Hematopoietic multipotent progenitor cell treated with erythropoietin and hydrocortisone succinate and interleukin-3 and kit ligand, for 6 days (in vitro differentiated cells): ENCODE measurements at places on chromosomes 1 and 21.
A peak's percentile ranks its signal among the peaks of the same experiment; 100 is the strongest.

GRCh38 chr1:185680453-185680852, 53.7 kb upstream of the HMCN1 start:
- no peak for DNase-seq

GRCh38 chr1:114510274-114511031, 550 bp downstream of the TRIM33 start:
- peak; percentile 82 for DNase-seq

GRCh38 chr1:206757524-206758266, 12.9 kb upstream of the IL19 start:
- DNase-seq: peak; percentile 44

DNA sequence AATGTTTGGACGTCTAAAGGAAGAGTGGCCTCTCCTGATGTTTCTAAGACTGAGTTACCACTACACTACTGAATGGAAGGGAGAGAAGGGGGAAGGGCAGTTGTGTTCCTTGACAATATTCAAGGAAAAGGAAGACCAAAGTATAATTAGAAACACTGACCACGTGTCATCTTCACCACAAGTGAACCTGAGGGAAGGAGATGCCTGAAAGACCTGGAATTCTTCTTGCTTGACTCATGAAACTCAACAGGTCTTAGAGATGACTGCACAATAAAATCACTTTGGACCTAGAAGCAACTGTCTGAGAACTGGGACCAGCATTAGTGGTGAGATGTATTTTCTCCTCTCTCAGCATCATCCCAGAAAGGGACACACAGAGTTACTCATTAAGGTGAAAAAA, 56.7 kb downstream of the PTPN14 start:
- DNase-seq: no peak

DNA sequence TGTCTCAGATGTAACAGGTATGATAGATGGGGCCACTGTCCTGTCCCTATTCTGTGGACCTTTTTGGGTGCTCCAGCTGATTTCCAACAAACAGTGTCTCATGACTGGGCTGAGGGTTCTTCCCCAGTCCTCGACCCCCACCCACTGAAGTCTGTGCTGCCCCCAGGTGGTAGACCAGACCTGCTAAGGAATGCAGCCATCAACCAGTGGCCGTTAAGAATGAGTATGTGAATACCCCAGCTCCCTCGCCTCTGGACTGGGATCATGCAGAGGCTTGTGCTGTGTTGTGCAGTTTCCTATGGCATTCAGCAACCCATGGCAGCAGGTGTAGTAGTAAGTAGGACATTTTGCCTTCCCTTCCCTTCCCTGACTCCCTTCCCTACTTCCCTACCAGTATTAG, 183.1 kb upstream of the KAZN start:
- peak; percentile 2 for DNase-seq

DNA sequence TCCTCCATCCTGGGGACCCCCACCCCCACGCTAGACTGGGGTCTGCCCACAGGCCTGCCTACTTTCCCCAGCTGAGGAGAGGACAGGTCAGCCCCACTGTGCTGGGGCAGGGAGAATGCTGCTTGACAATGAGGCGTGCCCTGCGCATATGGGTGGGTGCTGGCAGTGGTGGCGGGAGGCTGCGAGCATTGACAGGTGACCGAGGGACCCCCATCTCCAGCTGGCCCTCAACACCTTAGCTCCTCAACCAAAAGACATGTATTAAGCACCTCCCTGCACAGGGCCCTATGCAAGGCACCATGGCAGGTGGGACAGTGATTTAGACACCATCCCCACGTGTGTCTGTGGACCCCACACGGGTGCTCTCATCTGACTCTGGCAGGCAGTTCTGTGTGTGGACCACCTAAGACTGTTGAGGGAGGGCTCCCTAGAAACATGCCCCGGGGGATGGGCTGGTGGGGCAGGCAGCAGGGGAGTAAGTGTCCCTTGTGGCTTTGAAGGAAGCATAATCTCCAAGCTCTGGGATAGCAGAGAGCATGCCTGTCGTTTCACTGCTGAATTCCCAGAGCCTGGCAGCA, 18.4 kb upstream of the ALX3 start:
- no peak for DNase-seq

- no peak for DNase-seq
These were observed 25.5 kb downstream of the IFNGR2 start for GRCh38 chr21:33428669-33429068.

- no peak for DNase-seq
These were observed 18.2 kb downstream of the MRPS6 start for GRCh38 chr21:34091607-34092006.

DNA sequence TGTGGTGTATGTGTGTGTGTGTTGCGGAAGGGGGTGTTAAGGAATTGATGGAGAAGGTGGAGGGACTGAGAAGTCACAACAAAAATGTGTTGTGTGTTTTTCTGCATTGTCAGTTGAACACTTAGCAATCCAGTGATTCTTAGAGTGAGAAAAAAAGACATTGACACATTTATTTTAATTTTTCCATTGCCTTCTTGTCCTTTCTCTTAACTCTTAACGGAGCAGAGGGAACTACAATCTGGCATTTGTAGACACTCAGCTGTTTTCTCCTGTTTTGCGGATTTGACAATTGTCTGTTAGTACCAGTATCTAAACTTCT, 725 bp downstream of the C1orf53 start:
- DNase-seq: no peak

GRCh38 chr1:106526650-106527049, 529.8 kb upstream of the PRMT6 start:
- no peak for DNase-seq

DNA sequence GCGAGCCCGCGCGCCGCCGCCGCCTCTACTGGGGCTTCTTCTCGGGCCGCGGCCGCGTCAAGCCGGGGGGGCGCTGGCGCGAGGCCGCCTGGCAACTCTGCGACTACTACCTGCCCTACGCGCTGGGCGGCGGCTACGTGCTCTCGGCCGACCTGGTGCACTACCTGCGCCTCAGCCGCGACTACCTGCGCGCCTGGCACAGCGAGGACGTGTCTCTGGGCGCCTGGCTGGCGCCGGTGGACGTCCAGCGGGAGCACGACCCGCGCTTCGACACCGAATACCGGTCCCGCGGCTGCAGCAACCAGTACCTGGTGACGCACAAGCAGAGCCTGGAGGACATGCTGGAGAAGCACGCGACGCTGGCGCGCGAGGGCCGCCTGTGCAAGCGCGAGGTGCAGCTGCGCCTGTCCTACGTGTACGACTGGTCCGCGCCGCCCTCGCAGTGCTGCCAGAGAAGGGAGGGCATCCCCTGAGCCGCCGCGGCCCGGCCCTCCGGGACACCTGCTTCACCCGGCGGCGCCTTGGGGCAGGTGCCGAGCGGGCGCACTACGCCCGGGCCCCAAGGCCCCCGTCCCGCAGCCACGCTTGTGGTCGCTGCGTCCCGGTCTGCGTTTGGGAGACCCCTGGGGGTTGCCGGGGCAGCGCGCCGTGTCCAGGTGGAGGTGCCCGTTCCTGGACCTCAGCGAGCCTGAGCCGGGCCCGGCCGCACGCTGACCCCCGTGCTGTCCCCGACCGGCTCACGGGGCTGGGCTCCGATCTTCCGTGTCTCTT, 944 bp downstream of the B3GALT6 start:
- no peak for DNase-seq

DNA sequence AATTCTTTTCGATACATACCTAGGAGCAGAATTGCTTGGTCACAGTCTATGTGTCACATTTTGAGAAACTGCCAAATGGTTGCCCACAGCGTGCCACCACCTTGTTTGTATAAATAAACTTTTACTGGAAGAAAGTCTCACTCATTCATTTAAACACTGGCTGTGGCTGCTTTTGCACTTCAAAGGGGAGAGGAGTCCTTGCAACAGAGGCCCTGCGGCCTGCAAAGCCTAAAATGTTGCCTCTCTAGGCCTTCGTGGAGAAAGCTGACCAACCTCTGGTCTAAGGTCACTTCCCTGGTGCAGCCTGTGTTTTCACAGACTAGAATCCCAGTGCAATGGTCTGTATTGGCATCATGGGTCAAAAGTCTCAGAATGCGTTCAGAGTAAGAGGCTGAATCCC, 8.3 kb downstream of the RIPK4 start:
- no peak for DNase-seq

- DNase-seq: peak; percentile 71
These were observed 100.2 kb downstream of the SPATA46 start for GRCh38 chr1:162276493-162276892.

DNA sequence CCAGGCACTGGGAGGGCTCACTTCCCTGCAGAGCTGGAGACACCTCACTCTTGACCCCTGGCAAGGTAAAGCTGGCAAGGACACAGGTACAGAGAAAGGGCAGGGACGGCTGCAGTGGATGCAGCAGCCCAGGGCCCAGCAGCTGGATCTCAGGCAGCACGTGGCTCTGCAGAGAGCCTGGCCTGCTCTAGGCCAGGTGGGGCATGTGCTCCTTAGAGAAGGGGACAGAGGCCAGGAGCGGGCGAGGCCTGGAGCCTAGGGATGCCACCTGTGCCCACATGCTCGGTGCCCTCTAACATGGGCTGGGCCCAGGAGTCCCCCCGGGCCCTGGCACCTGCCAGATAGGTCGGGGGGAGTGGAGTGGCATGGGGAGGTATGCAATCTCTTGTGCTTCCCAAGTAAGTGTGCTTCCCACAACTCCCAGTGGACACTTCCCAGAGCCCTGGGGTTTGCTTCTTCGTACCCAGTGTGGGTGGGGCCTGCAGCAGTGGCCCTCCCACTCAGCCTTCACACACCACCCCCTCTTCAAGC, 30.0 kb downstream of the WNT3A start:
- no peak for DNase-seq

DNA sequence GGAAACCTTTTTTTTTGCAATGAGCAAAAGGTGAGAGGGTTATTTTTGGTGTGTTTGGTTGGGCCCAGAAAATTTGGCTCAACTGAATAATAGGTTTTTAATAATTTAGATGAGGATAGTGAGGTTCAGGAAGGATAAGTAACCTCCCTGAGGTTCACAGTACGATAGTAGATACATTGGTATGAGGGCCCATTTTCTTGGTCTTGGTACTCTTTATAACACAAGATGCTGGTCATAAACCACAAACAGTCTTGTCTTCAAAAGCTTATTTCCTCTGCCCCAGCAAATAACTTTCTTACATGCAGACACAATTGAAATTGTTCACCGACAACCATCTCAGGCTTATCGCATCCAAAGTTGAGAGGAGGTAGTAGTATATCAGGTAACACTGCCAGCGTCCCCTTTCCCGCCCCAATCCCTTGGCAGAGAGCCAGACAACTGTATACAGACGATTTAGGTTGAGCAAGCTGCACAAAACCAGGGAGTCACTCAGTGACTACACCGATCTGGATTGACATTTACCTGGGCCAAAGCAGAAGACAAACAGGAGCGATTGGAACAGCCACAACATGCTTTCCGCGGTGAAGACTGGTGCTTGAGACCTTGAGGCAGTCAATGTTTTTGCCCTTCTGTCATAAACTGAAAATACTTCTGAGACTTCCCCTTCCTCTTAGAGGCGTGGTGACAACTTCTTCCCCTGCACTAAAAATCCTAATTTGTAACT, at the start of gene SLAMF6:
SLAMF6 (minus strand) TSS at position 634 of the 724 bp plus-strand sequence; CDS start at position 571, 63 bp downstream.
- peak; percentile 64 for DNase-seq

GRCh38 chr1:235867903-235868469, 1.3 kb upstream of the LYST start:
- DNase-seq: peak; percentile 29

GRCh38 chr1:68218490-68218889, 13.8 kb downstream of the WLS start:
- DNase-seq: no peak

- DNase-seq: no peak
These were observed 496.4 kb downstream of the SETD4 start for GRCh38 chr21:35563885-35564451.

- DNase-seq: no peak
These were observed 61.0 kb downstream of the B3GALT5 start for GRCh38 chr21:39673736-39674135.

DNA sequence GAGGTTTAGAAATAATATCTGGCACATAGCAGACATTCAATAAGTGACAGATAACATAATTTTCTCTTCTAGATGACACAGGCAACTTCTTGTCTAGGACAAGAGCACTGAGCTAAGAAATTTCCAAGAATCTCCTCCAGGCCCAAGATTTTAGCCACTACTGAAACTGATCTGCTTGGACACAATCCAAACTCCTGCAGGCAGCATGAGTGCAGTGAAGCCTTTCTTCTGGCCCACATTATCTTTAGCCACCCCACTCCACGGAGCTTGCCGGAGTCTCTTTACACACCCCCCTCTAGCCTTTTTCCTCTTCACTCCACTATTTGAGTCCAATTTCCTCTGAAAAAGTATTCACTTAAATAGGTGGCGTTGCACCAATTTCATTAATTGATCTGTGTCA, 142.9 kb upstream of the DUSP10 start:
- no peak for DNase-seq

DNA sequence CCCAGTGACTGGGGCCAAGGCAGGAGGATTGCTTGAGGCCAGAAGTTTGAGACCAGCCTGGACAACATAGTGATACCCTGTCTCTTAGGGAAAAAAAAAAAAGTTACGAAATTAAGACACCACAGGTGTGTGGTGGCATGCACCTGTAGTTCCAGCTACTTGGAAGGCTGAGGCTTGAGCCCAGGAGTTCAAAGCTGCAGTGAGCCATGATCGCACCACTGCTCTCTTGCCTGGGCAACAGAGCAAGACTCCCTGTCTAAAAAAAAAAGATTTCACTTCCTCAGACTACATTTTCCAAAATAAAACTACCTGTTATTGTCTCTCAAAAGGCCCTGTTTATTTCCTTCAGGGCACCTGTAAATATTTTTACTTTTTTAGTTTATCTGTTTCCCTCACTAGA, 4.7 kb upstream of the STK40 start:
- DNase-seq: no peak

GRCh38 chr1:179166663-179167417, 62.6 kb downstream of the ABL2 start:
- no peak for DNase-seq

GRCh38 chr1:34125721-34126380, 39.2 kb downstream of the CSMD2 start:
- DNase-seq: no peak

DNA sequence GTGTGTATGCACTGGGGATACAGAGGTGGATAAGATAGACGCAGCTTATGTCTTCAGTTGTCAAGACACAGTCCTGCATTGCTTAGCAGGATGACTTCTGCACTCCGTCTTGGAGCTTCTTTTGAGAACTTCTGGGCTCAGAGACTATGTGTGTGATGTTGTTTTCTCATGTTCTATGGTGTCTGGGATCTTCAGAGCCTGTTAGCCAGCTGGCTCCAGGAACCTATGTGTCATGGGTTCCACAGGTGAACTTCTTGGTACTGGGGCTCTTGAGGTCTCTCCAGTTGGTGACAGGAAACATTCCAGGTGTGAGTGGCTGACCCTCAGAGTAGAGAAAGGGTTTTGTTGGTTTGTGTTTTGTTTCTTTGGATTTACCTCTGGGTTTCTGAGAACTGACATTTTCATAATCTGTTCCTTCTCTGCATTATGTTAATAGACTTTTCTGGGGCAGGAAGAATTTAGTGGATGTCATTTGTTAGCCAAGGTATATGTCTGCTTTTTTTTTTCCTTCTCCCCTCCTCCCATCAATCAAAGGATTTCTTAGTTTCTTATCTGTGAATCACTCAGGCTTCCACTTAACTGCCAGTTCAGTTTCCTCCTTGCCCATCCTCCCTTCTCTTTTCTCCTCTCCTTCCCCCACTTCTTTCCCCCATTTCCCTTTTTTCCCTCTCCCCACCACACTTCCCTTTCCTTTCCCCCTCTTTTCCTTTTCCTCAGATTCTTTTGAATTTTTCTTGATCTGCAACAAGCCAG, 18.1 kb downstream of the FGGY start:
- no peak for DNase-seq
